ENCODE measurements at places on chromosomes 5 and 9. TPM values are rescaled to one million over a fixed set of nuclear protein-coding genes. Genes with fewer than 3 reads are reported as not detected.

DNA sequence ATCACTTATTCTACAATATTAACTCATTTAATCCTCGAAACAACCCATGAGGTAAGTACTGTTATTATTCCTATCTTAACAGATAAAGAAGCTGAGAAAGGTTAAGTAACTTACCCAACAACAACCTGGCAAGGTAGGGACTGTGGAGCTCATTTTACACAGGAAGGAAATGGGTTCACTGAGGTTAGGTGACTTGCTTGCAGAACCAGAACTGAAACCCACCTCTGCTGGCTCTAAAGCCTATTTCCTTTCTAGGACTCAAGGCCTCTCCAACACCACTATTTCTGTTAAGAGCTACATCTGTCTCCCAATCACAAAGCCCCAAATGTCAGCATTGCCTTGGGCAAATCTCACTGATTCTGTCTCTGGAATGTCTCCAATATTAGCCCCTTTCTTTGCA is 38.9 kb upstream of the IFNK start:
- no peak for DNase-seq

DNA sequence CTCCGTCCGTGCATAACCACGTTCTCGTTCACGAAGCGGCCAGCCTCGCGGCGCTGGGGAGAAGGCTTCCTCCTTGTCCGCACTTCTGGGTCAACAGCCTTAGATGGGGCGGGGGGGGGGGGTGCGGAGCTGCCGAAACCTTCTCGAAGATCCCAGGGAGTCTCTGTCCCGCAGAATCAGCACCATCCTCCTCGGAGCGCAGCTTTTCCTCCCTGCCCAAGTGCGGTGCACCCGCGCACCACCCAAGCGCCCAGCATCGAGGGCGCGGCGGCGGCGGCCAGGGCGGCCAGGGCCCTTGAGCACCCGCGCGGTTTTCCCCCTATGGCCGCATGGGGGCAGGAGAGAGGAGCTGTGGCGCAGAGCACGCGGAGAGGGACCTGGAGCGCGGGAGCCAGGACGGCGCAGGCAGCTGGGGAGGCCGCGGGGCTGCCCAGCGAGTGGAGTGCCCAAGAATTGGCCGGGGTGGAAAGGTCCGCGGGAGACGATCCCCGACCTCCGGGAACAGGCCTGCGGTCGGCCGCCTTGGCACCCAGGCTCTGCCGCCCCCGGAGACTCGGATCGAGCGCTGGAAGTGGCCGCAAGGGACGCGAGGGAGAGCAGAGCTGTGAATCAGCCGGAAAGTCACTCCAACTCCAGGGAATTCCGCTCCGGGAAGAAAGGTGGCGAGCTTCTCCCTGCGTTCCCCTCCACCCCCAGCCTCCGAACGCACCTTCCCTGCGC is 43.1 kb downstream of the TMEM174 start:
- DNase-seq, result peak; percentile 58

ADCY2 gene
- total RNA-seq, result 0.84 TPM

DNA sequence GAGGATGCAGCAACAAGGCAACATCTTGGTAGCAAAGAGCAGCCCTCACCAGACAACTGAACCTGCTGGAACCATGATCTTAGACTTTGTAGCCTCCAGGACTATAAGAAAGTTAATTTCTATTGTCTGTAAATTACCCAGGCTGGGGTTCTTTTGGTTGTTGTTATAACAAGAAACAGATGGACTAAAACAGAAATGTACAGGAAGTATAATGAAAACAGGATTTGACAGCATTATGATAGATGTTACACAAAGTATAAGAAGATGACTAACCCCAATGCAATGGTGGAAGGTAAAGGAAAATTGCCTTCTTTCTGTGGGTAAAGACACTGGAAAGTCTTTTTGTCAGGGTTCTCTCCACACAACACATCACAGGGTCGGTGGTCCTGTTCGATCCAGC is 204.2 kb downstream of the SGCD start:
- no peak for DNase-seq

DNA sequence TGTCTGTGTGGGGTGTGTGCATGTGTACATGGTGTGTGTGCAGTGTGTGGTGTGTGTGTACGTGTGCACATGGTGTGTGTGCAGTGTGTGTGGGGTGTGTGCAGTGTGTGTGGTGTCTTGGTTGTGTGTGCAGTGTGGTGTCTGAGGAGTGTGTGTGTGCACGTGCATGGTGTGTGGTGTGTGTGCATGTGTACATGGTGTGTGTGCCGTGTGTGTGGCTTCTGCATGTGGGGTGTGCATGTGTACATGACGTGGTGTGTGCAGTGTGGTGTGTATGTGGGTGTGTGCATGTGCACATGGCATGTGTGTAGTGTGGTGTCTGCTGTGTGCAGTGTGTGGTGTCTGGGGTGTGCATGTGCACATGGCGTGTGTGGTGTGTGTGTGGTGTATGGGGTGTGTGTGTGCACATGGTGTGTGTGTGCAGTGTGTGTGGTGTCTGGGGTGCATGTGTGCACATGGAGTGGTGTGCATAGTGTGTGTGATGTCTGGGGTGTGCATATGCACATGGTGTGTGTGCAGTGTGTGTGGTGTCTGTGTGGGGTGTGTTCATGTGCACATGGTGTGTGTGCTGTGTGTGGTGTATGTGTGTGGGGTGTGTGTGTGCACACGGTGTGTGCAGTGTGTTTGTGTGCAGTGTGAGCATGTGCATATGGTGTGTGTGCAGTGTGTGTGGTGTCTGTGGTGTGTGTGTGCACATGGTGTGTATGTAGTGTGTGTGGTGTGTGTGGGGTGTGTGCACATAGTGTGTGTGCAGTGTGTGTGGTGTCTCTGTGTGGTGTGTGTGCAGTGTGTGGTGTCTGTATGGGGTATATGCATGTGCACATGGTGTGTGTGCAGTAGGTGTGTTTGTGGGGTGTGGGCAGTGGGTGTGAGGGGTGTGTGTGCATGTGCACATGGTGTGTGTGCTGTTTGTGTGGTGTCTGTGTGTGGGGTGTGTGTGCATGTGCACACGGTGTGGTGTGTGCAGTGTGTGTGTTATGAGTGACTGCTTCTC is 40.6 kb upstream of the ZNG1F start:
- DNase-seq, result no peak

GRCh38 chr5:135341016-135341666 is 57.9 kb downstream of the MACROH2A1 start:
- no peak for DNase-seq

DNA sequence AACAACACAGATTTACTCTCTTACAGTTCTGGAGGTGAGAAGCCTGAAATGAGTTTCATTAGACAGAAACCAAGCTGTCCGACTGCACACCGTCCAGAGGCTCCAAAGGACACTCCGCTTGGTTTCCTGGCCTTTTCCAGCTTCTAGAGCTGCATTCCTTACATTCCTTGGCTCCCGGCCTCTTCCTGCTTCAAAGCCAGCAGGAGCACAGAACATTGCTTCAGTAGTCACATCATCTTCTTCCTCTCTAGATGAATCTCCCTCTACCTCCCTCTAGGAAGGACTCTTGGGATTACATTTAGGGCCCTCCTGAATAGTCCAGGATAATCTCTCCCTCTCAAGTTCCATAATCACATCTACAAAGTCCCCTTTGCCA is 213.3 kb downstream of the CDK5RAP2 start:
- DNase-seq, result no peak

DNA sequence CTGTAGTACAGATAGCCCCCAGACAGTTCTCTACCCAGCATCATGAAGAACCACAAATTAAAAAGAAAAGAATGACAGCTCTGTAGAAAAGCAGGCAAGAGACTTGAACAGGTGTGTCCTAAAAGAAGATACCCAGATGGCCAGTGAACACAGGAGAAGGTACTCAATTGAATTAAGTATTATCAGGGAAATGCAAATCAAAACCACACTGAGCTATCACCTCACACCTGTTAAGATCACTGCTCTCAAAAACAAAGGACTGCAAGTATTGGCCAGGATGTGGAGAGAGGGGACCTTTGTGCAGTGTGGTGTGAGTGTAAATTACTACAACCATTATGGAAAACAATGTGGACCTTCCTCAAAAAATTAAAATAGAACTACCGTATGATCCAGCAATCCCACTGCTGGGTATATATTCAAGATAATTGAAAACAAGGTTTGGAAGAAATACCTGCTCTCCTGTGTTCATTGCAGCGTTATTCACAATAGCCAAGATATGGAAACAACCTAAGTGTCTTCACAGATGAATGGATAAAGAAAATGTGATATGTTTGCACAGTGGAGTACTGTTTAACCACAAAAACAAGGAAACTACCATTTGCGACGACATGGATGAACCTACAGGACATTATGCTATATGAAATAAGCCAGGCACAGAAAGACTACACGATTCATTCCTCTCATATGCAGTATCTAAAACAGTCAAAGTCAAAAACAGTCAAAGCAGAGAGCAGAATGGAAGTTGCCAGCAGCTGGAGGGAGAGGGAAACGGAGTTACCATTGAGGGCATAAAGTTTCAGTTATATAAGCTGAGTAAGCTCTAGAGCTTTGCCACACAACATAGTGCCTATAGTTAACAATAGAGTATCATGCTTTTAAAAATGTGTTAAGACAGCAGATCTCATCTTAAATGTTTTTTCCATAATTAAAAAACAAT is 102.6 kb downstream of the WNK2 start:
- DNase-seq, result no peak

GRCh38 chr9:10274988-10275387 is 337.8 kb downstream of the PTPRD start:
- DNase-seq, result no peak

ZDHHC11B gene
- 0.74 TPM for total RNA-seq

COL5A1 gene
- total RNA-seq, result 549 TPM

DNA sequence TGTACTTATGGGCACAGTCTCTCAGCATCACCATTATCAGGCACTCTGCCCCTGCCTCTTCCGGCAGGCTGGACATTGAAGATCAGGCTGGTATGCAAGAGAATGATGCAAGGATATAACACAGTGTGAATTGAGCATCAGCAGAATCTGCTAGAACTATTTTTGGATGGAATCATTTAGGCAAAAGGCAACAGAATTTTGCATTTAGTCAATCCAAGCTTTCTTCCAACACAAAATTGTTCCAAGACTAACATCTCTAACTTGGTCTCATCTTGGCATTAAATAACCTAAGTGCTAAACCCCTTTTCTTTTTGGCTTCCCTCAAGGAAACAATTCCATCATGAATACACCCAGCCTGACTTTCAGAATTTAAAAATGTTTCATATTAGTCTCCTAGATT is 339.9 kb downstream of the PRELID2 start:
- no peak for DNase-seq

LHFPL2 gene
- total RNA-seq, result 42.1 TPM

SCGB3A2 gene
- total RNA-seq, result 0.49 TPM

NUTM2F gene
- 0.31 TPM for total RNA-seq

CYSRT1 gene
- total RNA-seq, result 1.7 TPM

DNA sequence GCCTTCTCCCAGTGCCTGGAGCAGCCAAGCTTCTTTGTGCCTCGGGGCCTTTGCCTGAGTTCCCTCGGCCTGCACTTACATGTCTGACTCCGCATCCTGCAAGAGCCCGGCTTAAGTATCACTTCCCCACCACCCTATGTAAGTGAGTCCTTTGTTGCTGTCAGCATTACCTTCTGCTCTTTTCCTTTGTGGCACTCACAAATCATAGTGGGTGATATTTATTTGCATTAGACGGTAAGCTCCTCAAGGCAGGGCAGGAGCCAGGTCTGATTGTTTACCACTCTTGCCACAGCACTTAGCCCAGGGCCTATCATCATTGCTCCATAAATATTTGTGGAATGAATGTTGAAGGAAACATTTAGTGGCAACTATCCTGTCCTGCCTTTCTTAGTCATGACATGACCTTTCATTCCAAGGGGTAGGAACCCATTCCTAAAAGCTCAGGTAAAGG is 4.8 kb downstream of the GM2A start:
- DNase-seq, result no peak

- DNase-seq, result no peak
These were observed 674.0 kb downstream of the DMRTA1 start for GRCh38 chr9:23120630-23121029.

GRCh38 chr5:160744268-160745101 is 107.5 kb downstream of the ATP10B start:
- DNase-seq, result no peak

NOL8 gene
- 43.4 TPM for total RNA-seq

DNA sequence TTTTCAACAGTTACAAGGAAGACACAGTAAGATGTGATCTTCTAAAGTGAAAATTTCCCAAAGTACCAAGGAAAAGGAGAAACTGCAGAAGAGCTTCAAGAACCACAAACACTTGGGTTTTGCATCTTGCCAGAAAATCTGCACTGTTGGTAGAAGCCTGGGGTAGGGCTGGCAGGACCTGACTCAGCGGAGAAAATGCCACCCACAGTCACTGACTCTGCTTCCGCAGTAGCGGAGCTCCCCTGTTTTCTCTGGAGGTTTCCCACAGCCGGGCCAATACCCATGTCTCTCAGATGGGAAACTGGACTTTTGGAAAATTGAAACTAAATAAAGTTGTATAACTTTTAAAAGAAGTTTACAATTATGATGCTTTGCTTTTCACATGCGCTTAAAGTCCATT is 104.2 kb downstream of the MEF2C start:
- no peak for DNase-seq

- DNase-seq, result no peak
These were observed 91.8 kb downstream of the TLE1 start for GRCh38 chr9:81597419-81598122.

NTNG2 gene
- total RNA-seq, result 8.1 TPM

SLC36A3 gene
- not detected for total RNA-seq

TRMT10B gene
- total RNA-seq, result 11.0 TPM

- DNase-seq, result no peak
These were observed 117.8 kb upstream of the SARDH start for GRCh38 chr9:133855802-133856521.

TERT gene
- 0.33 TPM for total RNA-seq

GRCh38 chr5:124847907-124848306 is 101.5 kb upstream of the ZNF608 start:
- DNase-seq, result no peak

SPATA31D4 gene
- not detected for total RNA-seq

- no peak for DNase-seq
These were observed 7.6 kb upstream of the AHRR start for GRCh38 chr5:313806-314376.

GRCh38 chr5:82694711-82695285 is 382.4 kb downstream of the TMEM167A start:
- DNase-seq, result no peak

HACD4 gene
- 3.0 TPM for total RNA-seq
